Cortex of kidney (tissue), 1 donor: ENCODE measurements at places on chromosomes 1 and 21.

DNA sequence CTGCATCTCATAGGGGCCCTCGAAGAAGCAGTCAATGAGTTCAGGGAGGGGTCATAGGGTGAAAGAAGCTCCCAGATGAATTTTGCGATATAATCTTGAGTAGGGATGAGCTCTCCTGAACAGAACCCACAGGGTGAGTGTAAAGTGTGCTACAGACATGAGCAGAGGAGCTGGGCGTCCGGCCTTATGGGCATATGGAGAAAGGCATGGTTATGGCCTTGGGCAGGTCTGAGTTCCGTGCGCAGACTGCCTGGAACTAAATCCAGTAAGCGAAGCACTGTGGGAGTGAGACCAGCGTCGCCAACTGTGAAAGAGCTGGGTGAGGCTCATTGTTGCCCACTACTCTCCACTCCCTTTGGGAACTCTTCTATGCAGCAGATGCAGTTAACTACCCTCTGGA is 28.7 kb downstream of the NSL1 start:
- DNase-seq = no peak

GRCh38 chr1:10682449-10683309 is 113.8 kb downstream of the CASZ1 start:
- DNase-seq = no peak

- DNase-seq = no peak
Measured at GRCh38 chr1:85447006-85447943, 17.7 kb downstream of the DDAH1 start.

GRCh38 chr1:61158591-61158990 is 76.2 kb downstream of the NFIA start:
- no peak for DNase-seq

GRCh38 chr1:228332797-228333738 is 73.6 kb downstream of the TRIM11 start:
- no peak for DNase-seq

- no peak for DNase-seq
Measured at GRCh38 chr1:220999872-221000863, 120.9 kb downstream of the HLX start.

GRCh38 chr1:5913078-5913845 is 79.0 kb downstream of the NPHP4 start:
- no peak for DNase-seq

DNA sequence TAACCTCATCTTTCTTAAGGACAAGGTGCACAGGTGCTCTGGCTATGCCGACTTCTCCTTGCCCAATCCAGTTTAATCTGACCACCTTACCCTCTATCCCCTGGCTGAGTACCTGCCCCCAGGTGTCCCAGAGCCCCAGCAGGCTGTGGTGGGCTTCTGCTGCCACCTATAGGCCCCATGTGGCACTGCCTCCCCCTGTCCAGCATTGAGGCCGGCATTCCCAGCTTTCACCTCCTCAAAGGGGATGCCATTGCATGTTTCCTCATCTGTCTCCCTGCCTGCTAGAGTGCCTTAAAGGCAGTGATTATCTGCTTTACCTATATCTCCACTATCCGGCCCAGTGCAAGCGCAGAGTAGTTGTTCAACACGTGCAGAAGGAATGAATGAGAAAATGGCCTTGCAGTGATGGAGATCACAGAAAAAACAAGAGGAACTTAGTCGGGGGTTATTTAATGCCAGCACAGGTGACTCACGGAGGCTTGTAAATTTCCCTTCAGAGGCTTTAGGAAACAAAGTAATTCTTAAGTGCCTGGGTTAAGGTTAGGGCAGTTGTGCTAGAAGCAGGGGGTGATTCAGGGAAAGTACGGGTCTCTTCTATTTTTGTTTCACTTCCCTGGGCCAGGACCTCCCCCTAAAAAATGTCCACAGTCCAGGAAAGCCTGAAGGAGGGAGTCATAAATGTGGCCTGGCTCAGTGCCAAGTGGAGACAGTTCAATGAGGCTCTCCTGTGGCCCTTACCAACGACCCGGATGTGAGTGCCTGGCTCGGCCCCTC is 131.8 kb upstream of the NGF start:
- no peak for DNase-seq
